ENCODE measurements at places on chromosomes 11 and 22. TPM values are rescaled to one million over a fixed set of nuclear protein-coding genes. Genes with fewer than 3 reads are reported as not detected.

OR10D3 gene
- total RNA-seq: not detected

DNA sequence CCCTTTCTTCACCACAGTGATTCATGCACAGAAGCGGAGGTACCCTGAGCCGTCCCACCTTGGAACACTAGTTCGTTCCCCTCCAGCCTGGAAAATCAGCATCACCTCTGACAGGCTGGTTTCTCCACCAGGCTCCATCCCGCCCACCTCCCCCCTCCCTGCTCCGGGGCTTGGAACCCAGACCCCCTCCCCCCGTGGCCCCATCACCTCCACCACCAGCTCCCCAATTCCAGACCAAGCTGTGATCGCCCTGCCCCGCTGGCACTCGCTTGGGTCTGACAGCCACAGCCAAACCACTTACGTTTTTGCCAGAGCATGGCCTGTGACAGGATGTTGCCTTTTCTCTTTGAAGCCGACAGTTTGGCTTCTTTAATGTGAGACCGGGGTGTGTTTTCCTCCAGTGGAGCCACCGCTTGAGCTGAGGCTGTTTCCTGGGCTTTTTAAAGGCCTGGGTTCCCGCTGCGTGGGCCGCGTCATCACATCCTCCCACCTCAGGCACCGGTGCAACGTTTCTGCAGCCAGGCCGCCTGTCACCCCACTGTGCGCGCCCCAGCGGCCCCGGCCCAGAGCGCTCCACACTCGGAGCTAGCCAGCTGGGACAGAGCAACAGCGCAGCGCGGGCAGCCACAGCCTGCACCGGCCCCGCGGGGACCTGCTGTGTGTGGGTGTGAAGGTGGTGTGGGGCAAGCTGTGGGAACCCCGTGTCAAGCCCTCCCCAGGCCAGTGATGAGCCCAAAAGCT is at the start of gene POU2AF1:
Gene POU2AF1, minus strand, starts transcription at position 415 of the 741 bp plus-strand sequence. Its CDS starts 98 bp downstream, at position 317.
- peak; percentile 81 for ATAC-seq

SLC22A12 gene
- not detected for total RNA-seq

ACRV1 gene
- total RNA-seq: not detected

GRCh38 chr11:12176410-12176809 is 66.0 kb downstream of the MICAL2 start:
- ATAC-seq: peak; percentile 39

DNA sequence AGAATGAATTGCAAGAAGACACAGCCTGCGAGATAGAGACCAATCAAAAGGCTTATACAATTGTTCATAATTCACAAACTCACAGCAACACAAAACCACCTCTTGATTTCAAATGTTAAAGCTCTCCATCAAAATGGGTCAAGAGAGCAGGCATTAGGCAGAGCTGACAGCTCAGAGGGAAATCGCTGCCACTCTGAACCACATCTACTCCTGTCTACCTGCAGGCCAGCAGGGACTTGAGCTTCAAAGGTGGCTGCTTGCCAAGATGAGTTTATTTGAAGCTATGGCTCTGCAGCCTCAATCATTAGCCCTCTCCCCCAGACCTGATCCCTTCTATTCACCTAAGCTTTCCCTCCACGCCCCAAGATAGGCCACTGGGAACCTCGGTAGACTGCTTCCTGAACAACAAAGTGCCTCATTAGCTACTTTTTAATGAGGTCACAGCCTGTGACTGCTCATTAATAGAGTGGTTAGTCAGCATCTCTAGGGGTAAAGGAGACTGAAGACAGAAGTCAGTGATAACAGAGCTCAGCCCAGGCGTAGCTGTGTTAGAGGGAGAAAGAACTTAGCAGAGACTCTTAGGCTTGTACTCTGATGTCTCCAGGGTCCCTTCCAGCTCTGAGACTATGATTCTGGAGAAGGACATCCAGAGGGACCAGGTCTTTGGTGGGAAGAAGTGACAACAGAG is 21.2 kb upstream of the OR10A5 start:
- no peak for ATAC-seq

APOBEC3B gene
- 33.6 TPM for total RNA-seq

GRM5 gene
- not detected for total RNA-seq

DNA sequence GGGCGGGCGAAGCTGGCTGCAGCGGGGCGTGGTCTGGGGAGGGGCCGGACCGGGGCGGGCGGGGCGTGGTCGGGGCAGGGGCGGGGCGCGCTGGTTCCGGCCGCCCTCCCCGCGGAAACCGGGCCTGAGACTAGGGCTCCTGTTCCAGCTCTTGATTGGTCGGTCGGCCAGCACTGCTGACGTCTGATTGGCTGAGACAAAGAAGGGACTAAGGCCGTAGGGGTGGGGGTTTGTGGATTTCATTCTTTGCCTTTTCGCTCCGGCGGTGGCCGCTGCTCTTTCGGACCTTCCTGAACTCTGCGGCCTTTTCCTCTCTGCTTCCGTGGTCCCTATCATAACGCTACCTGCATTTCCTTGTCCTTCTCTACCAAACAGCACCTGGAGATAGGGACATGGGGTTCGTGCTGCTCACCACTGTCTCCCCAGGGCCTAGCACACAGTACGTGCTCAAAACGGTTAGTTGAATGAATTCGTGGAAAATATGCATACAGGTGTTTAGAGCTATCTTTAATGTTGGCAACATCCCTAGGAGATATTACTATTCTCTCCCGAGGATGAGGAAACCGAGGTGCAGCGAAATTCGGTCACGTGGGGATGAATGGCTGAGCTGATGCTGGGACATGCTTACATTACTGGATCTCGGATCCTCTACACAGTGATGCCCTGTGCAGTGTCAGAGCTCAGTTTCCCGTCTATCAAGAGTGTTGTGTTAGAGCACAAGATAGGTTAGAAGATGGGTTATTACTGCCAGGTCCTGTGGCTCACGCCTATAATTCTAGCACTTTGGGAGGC is 62.8 kb downstream of the NFAM1 start:
- ATAC-seq: peak; percentile 99

GRCh38 chr11:122789907-122790306 is 48.4 kb upstream of the CRTAM start:
- ATAC-seq: no peak

- ATAC-seq: peak; percentile 50
Measured at GRCh38 chr11:32032478-32032877, 58.4 kb upstream of the RCN1 start.

DYNC2H1 gene
- 2.2 TPM for total RNA-seq

CHEK2 gene
- 40.1 TPM for total RNA-seq

- no peak for ATAC-seq
Measured at GRCh38 chr11:35859301-35859700, 84.6 kb upstream of the LDLRAD3 start.

DDTL gene
- 4.9 TPM for total RNA-seq

DNA sequence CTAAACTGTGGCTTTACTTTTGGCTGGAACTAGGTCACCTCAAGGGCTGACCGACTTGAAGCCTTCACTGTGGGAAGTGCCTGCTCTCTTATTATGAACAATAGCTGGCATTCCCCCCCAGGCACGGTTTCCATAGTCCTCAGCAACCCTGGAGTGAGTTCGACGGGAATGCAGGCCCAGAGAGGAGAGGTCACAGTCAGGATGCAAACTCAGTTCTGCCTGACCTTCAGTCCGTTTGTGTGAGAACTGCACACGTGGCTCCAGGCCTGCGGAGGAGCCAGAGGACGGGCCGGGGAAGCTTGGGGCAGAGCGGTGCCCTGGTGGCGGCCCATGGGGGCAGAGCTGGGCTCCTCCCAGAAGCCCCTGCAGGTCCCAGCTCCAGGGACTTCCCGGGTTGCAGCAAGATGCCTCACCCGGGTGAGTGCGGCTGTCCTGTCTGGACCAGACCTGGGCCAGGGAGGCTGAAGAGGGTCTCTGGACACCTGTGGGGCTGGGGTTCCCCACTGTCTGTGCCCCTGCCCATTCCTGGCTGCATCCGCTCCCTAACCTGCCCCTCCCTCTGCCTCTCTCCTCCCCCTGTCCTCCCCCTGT is 17.2 kb downstream of the SLC25A18 start:
- no peak for ATAC-seq

DNA sequence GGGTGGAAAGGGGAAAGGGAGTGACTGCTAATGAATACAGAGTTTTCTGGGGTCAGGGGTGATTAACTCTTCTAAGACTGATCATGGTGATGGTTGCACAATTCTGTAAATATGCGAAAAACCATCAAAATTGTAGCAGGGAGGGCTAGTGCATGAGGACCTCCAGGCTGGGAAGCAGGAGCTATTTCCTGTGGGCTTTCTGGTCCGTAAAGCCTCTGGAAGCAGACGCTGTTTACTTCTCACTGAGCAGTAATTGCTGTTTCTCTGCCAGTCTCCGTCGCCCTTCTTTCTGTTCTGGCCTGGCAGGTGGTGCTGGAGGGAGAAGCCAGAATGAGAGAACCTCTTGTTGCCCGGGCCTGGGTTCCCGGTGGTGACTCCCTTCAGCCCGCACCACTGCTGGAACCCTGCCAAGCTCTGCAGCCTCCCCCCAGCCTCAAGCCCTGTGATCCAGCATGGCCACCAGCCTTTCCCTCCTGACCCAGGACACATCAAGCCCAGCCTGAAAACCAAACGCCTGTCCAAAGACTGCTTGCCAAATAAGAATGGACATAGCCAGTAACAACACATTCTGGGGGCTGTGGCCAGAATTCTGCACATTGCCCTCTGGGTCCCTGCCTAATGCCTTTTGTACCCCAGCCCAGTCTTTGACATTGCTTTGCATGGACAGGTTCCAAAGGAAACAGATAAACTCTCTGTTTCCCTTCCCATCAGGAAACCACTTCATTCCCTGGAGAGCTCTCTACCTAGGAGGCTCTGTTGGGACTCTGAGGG is 201.0 kb upstream of the NAV2 start:
- ATAC-seq: no peak

GRCh38 chr11:132055296-132055695 is 684.9 kb downstream of the NTM start:
- no peak for ATAC-seq

Measured in activated T-helper 17 cell treated with anti-CD3 and anti-CD28 coated beads, Interleukin-2, amount 50 U/mL, for 72 hours (primary cell).